Right ventricle myocardium superior (tissue), 1 donor: ENCODE measurements at places on chromosomes 3 and 15. TPM values are rescaled to one million over a fixed set of nuclear protein-coding genes. Genes with fewer than 3 reads are reported as not detected.

The ZIC4 gene
- total RNA-seq: not detected

The ECE2 gene
- not detected for total RNA-seq

The CX3CR1 gene
- total RNA-seq: 1.5 TPM

The IGSF10 gene
- 2.6 TPM for total RNA-seq

The LNP1 gene
- 2.6 TPM for total RNA-seq

The GOLGA6D gene
- not detected for total RNA-seq

The MKRN2OS gene
- not detected for total RNA-seq

The ABHD5 gene
- total RNA-seq: 24.9 TPM

GRCh38 chr3:22089284-22089683, 338.3 kb upstream of the ZNF385D start:
- DNase-seq: no peak

DNA sequence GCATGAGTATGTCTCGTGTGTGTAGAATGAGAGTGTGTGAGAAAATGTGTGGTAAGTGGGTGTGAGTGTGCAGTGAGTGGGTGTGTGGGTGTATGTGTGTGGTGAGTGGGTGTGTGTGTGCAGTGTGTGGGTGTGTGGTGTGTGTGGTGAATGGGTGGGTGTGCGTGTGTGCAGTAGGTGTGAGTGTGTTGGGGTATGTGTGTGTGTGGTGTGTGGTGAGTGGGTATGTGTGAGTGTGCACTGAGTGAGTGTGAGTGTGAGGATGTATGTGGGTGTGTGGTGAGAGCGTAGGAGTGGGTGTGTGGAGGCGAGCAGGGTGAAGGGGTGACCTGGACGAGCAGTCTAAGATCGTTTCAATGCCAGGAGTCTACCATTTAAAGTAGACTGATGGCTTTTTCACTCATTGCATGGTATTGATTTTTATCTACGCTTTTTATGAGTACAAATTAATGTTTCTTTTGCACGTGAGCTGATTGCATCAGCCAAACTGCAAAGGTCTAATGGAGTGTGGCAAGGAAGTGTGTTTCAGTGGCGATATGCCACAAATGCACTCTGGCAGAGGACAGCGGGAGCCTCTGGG, 1.6 kb upstream of the CPN2 start:
- no peak for DNase-seq

DNA sequence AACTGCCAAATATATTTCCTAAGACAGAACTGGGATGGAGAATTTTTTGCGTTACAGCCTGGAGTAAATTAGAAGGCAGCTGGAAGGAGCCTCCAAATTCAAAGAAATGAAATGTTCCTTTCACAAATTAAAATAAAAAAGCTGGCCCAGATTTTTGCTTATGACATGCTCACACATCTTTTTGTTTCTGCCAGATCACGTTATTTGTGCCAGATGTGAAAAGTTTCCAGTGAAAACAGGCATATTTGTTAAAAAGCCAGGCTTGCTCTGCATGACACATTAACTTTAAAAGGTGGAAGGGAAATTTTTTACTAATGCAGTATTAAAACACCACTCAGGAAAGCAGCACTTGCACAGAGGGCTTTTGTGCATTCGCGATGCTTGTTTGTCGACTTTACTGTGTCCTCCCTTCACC, 23.3 kb upstream of the ACKR4 start:
- no peak for DNase-seq

- DNase-seq: no peak
These were observed 11.5 kb downstream of the PARP16 start for GRCh38 chr15:65275104-65275727.

DNA sequence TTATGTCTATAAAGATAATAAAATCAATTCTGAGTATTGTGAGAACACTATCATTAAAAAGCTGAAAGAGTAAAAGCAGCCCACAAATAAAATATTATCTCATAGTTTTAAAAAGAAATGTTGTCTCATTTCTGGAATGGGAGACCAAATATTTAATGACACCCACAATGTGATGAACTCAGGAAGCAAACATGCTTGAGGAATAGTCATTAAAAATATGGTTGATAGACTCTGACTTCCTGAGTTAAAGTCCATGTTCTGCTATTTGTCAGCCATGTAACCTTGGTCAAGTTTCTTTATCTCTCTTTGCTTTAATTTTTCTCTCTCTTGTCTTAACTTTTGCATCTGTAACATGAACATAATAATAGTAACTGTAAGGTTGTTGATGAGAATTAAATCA, 35.5 kb upstream of the CHMP2B start:
- DNase-seq: no peak

DNA sequence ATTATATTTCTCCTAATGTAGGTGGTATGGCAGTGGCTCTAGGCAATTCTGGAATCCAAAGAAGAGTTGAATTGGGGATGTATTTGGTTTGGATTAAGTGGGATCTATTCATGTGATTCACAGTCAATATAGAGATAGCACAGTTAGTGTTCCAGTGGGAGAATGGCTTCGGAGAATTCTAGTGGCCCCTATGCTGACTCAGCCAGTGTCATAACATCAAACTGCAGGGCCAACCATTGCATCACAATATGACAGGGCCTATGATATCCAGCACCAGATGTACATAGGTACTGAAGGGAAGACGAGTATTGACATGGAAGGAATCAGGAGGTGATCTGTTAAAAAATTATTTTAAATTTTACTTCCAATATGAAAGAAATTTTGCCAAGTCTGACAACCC, 302.8 kb upstream of the UBE2E2 start:
- DNase-seq: no peak

DNA sequence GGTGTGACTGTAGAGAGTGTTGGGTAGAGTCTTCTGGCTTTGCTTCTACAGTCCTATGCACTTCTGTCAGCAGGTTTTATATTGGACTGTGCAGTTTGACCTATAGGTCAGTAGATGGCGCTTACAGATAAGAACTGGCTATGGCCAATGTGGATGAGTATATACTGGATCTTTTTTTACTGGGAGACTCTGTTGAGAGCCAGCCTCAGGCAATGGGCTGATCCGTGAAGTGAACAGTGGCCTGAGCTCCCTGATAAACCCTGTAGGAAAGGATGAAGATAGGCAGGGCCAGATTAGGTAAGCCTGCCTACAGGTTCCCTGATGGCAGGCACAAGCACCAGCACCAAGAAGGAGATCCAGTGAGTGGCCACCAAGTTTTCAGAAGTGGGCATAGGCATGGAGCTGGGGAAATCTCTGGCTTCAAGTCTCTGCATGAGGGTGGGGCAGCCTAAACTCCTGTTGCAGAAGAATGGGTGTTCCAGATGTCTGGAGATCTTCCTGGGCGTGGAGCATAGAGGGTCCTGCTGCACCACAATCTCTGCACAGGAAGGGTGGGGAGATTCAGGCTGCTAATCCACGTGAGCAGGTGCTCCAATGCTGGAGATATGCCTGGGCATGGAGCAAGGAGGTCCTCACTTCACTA, 326.0 kb upstream of the SGO1 start:
- no peak for DNase-seq

GRCh38 chr3:72782521-72782920, 65.7 kb downstream of the SHQ1 start:
- no peak for DNase-seq

DNA sequence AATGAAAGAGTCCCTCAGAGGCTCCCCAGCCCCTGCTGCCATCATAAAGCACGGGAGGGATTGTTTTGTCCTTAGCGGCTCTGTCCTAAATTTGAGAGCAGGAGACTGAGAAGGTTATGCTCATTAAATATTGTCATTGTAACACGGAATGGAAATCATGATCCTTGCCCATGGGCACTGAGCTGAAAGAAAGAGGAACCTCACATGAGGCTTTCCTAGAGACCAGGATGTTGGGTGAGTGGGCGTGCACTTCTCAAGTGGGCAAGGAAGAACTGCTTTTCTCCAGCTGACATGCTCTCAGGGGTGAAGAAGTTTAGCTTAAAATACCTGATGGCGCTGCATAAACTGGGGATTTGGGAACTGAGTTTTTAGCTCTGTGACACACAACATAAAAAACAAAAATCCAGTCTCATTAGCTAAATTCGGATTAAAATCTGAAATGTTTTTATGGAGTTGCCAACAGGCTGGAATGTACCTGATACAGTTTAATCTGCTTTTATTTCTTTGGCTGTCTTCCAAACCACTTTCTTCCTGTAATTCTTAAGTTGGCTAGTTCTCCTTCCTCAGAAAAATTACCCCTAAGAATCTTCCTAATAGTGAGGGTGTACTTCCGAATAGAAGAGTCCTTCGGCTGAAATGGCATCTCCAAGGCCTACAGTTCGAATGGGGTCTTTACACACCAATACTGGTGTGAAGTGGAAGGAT, 31.7 kb downstream of the ADPGK start:
- DNase-seq: no peak

- DNase-seq: no peak
These were observed 11.2 kb downstream of the DENND6A start for GRCh38 chr3:57681691-57682090.

DNA sequence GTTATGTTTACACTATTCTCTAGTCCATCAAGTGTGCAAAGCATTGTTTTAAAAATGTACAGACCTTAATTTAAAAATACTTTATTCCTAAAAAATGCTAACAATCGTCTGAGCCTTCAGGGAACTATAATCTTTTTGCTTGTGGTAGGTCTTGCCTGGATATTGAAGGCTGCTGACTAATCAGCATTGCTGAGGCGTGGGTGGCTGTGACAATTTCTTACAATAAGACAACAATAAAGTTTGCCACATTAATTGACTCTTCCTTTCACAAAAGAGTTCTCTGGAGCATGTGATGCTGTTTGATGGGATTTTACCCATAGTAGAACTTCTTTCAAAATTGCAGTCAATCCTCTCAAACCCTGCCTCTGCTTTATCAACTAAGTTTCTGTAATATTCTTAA, 384.0 kb upstream of the TGFBR2 start:
- DNase-seq: no peak

- DNase-seq: no peak
These were observed 269.4 kb downstream of the GBE1 start for GRCh38 chr3:81492040-81492439.

- no peak for DNase-seq
These were observed 1181.9 kb downstream of the ROBO2 start for GRCh38 chr3:78221796-78222195.

GRCh38 chr3:47404955-47405790, 24.4 kb downstream of the PTPN23 start:
- peak; percentile 79 for DNase-seq

DNA sequence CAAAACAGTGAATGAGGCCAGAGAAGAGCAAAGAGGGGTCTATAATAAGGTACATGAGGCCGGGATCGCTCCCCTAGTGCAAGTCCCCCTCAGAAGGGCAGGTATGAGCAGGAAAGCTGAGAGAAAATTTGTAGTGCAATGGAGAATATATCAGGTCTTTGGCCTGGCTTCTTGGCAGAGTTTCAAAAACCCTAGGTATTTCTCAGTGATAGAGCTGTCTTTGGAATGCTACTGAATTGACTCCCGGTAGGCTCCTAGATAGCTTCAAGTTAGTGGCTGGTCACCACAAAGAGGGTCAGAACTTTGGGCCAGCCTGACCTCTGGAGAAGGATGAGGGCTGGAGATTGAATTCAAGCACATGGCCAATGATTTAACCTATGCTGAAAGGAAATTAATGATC, 30.6 kb upstream of the OXTR start:
- no peak for DNase-seq

DNA sequence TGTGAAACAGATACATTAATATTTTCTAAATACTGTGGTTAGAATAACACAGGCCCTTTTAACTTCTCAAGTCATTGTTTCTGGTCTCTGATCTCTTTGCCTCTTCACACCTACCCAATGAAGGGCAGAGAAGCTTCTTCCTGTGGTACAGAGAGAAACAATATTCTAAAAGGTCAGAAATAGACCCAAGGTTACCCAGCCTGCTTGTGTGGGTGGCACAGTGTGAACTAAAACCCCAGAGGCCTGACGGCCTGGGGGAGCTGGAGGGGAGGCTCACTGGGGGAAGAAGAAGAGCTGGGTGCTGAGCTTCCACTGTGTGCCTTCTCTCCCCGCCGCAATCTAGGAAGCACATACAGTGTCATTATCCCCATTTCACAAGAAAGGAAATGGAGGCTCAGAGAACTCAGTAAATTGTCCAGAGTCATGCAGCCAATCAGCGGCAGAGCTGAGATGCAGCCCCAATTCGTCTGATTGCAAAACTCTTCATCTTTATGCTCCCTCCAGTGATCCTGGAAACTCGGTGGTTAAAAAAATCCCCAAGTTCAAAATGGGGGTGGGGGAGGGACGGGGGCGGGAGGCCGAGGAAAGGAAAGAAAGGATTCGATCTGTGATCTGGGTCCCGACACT, 64.1 kb upstream of the HEG1 start:
- DNase-seq: no peak
